ENCODE measurements at places on chromosomes 5 and 9.

- no peak for DNase-seq
Measured at GRCh38 chr5:175344331-175345195, 99.4 kb downstream of the DRD1 start.

DNA sequence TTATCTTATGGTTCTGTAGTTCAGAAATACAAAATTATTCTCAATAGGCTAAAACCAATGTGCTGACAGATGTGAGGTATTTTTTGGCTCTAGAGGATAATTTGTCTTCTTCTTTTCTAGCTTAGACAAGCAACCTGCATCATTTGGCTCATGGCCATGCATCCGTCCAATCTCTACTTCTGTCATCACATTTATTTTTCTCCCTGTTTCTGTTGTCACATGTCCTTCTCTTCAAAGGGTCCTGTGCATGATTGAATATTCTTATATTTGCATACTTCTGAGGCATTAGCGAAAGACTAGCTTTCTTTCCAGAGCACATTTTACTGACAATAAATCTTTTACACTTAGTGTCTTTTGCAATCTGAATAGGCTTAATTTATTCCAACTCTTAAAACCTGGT, 564.7 kb downstream of the CDH10 start:
- DNase-seq: peak; percentile 2

- no peak for DNase-seq
Measured at GRCh38 chr5:57853929-57854697, 371.5 kb upstream of the ACTBL2 start.

DNA sequence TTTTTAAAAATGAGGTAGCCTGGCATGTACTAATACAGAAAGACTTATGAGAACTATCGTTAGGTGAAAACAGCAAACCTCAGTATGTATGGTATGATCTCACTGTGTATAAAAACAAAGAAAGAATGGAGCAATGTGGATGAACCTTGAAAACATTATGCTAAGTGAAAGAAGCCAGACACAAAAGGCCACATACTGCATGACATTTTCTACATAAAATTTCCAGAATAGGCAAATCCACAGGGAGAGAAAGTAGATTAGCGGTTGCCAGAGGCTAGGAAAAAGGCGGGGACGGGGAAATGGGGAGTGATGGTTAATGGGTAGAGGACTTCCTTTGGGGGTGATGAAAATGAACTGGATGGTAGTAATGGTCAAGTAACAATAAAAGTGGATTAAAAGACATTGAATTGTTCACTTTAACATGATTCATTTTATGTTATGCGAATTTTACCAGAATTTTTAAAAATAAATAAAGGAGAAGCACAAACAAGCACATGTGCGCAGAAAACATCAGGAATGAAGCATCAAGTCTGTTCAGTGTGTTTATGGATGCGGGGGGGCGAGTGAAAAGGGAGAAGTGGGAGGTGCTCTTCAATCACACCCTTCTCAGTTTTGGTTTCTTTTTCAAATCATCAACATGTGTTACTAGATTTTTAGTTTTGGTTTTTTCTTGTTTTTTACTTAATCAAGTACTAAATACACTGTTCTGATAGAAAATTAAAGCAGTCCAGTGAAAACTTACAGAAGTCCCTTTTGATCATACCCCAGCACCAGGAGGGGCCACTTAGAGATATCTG, 16.3 kb downstream of the ROR2 start:
- no peak for DNase-seq

DNA sequence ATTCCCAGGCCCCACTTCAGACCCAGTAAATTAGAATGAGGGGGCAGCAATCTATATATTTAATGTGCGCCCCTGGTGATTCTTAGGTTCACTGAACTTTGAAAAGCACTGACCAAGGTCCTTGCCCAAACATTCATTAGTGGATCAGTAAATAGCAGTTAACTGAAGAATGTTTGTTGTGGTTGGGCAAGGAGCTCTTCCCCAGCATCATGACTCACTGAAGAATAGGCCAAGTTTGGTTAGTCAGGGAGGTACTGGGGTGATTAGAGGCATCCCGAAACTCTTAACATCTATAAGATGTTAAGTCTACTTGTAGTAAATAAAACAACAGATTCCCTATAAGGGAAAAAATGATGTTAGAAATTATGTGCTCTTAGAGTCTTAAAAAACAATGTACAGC, 833 bp upstream of the MROH2B start:
- DNase-seq: peak; percentile 75

DNA sequence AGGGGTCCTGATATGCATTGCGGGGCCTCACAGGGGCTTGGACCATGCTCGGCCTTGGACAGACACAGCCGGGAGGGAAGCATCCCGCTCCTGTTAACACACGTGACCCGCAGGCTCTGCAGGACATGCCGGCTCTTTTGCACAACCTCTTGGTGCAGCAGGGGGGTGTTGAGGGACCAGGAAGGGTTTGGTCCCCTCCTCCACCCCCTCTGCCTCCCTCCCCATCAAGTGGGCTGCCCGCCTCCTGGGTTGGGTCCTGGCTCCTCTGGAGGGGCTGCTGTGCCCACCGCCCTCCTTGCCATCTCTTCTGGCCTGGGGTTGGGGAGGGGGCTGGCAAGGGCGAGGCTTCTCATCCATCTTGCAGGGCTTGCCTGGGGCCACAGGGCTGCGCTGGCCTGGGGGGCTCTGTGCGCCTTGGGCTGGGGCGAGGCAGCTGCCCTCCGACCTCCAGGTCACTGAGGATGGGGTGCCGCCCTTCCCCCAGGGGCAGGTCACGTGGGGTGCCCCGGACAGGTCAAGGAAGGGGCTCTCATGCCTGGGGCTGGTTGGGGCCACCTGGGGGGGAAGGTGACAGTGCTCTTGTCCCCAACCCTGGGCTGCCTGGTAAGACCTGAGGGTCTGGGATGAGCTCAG, 16.8 kb upstream of the SLC9A3 start:
- no peak for DNase-seq

GRCh38 chr5:59800347-59800893, 93.1 kb downstream of the PDE4D start:
- no peak for DNase-seq

GRCh38 chr9:93828331-93829097, 126.6 kb downstream of the BARX1 start:
- DNase-seq: no peak

DNA sequence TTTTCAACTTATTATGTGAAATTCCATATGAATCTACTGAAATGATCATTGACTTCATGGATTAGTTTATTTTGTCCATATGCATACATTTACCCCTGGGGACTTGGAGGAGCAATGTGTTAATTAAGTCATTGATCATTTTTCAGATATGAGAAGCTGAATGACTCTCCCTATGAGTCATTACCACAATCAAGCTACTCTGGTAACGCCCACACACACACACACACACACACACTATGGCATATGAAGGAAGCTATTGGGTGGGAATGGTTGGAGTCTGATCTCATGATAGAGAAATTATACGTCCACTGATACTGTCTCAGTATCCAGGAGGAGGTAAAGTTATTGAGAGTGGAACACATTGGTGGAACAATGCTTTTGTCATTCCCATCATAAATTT, 528.9 kb downstream of the AGTPBP1 start:
- peak; percentile 66 for DNase-seq

GRCh38 chr5:79513308-79513703, 628 bp downstream of the HOMER1 start:
- no peak for DNase-seq

DNA sequence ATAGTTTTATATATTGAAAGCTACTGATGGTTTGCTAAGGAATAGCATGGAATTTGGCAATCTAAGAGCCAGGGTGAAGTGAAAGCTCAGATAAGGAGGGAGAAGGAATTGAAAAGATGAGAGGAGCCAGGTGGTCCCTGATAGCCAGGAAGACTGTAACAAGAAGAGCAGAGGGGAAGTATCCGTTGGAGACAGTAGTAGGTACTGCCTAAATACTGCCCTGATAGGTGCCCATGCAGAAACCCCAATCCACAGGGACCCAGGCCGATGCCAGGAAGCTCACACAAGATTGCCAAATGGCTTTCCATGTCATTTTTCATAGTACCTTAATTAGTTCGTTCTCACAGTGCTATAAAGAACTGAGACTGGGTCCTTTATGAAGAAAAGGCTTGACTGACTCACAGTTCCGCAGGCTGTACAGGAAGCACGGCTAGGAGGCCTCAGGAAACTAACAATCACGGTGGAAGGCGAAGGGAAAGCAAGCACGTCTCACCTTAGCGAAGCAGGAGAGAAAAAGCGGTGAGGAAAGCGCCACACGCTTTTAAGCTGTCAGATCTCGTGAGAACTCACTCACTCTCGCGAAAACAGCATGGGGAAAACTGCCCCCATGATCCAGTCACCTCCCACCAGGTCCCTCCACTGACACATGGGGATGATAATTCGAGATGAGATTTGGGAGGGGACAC, 13.0 kb downstream of the ACTL7B start:
- DNase-seq: no peak

- DNase-seq: peak; percentile 80
Measured at GRCh38 chr5:145925353-145925752, 11.0 kb upstream of the SH3RF2 start.

DNA sequence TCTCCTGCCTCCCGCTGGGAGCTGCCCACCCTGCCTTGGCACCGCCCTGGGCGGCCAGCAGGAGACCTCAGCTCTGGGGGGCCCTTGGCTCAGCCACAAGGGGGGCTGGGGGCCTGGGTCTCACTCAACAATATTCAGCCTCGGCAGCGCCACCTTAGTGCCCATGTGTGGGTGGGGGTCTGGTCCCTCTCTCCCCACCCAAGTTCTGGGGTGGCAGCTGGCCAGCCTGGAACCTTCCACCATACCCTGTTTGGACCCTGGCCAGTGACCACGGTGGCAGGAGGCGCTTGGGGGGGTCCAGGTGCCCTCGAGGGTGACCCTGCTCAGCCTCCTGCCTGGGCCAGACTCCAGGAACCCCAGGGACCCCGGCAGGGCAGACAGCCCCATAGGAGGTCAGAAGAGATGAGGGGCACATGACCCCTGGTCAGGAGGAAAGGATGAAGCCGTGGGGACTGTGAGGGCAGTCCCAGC, 22.2 kb downstream of the NKD2 start:
- no peak for DNase-seq

DNA sequence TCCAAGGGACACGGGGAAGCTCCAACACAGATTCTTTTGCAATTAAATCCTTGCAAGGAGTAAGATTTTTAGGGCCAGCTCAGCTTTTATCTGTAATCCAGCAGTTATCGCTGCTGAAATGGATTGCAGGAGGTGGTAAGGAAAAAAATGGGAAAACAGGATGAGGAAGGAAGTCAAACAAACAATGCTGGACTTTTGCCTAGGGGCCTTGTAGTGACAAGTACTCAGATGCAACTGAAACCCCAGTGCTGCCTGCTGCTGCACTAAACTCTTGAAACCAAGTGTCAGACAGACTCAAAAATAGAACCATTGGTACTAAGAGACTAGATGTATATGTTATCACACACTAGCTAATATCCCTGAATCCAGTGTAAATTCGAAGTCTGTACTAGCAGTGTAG, 309.2 kb downstream of the CTNND2 start:
- DNase-seq: no peak

GRCh38 chr9:84667571-84668195, 1.8 kb upstream of the NTRK2 start:
- DNase-seq: peak; percentile 27

DNA sequence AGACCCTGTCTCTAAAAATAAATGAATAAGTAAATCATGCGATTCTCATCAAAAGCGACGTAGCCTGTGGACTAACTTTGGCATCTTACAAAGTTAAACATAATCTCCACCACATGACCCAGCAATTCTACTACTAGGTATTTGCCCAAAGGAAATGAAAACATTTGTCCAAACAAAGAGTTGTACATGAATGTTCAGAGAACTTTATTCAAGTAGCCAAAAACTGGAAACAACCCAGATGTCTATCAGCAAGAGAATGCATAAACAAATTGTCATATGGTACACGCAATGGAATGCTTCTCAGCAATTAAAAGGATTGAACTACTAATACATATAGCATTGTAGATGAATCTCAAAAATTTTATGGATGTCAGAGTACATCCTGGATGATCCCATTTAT, 82.6 kb downstream of the ADRB2 start:
- DNase-seq: no peak

GRCh38 chr5:93357686-93358085, 223.3 kb downstream of the NR2F1-AS1 start:
- no peak for DNase-seq

- DNase-seq: no peak
Measured at GRCh38 chr5:73692981-73693380, 67.0 kb downstream of the ARHGEF28 start.

DNA sequence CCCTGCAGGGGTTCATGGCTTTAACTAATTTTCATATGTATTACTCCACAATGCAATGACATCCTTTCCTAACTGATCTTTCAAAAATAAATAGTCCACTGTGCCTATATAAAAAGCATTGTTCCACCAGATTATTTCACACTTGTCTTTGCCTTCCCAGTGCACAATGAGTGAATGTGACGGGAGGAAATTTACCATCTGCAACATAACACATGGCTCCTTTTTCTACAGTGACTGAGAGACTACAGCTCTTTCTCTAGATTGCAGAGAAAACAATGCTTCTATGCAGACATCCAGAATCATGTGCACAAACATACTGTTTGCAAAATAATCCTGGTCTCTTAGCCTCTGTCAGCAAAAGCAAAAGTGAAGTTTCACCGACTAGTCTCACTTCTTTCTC, 483.7 kb upstream of the PIK3R1 start:
- DNase-seq: no peak

- DNase-seq: no peak
Measured at GRCh38 chr9:99491408-99492158, 269.5 kb downstream of the SEC61B start.

- no peak for DNase-seq
Measured at GRCh38 chr9:22423566-22423965, 23.1 kb upstream of the DMRTA1 start.

GRCh38 chr5:113808956-113809355, 295.5 kb downstream of the YTHDC2 start:
- no peak for DNase-seq

DNA sequence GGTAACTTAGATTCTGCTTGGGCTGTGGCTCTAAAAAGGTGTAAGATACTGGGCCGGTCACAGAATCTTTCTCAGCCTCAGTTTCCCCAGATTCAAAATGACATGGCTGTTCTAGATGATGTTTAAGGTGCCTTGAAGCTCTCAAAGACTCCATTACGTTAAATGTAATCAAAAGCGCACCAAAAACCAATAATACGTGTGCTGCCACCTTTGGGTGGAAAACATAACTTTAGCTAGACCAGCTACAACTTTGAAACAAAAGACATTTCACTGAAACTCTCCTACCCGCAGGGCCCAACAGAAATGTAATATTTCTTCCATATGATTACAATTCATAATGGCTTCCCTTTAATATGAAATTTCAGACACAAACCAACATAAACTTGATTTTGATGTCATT, 35.0 kb upstream of the PCSK5 start:
- peak; percentile 54 for DNase-seq

- DNase-seq: no peak
Measured at GRCh38 chr5:73188764-73189531, 16.0 kb downstream of the TMEM174 start.

- no peak for DNase-seq
Measured at GRCh38 chr9:135958485-135958884, 2.7 kb downstream of the UBAC1 start.

DNA sequence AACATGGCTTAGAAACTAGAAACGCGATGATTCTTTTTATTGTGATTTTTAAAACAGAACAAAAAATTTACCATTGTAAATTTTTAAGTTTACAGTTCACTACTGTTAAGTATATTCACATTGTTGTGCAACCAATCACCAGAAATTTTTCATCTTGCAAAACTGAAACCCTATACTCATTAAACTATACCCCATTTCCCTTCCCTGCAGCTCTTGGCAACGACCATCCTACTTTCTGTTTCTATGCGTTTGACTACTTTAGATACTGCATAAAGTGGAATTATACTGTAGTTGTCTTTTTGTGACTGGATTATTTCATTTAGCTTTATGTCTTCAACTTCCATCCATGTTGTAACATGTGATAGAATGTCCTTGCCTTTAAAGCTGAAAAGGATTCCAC, 52.5 kb downstream of the SPOCK1 start:
- peak; percentile 14 for DNase-seq

Data from MCF 10A (cell line).